Endodermal cell (in vitro differentiated cells): ENCODE measurements at places on chromosomes 3 and 15. TPM values are rescaled to one million over a fixed set of nuclear protein-coding genes. Genes with fewer than 3 reads are reported as not detected.

NANOGP8 gene
- 47.2 and 56.8 TPM in 2 replicates for total RNA-seq

MESP2 gene
- 0.20 and 0.22 TPM in 2 replicates for total RNA-seq

POLG gene
- total RNA-seq = 56.7 and 60.2 TPM in 2 replicates

ST3GAL6 gene
- 6.0 to 8.2 TPM (median 8.1 TPM) in 3 replicates for total RNA-seq

TMA7 gene
- 290 and 329 TPM in 2 replicates for total RNA-seq

RAB6B gene
- total RNA-seq = 2.2 to 22.7 TPM (median 3.3 TPM) in 3 replicates

BFSP2 gene
- total RNA-seq = not detected in 3 replicates

SIDT1 gene
- not detected in 3 replicates for total RNA-seq

PLSCR2 gene
- 10.0 to 34.6 TPM (median 17.7 TPM) in 3 replicates for total RNA-seq

GOLGA6L4 gene
- 4.3 and 4.5 TPM in 2 replicates for total RNA-seq

B3GNT5 gene
- total RNA-seq = 10.5 and 10.8 TPM in 2 replicates

ADAMTS7 gene
- 42.5 to 71.0 TPM (median 67.1 TPM) in 3 replicates for total RNA-seq

ATP10A gene
- total RNA-seq = 0.04 to 0.15 TPM in 2 of 3 replicates, not detected in the other

POTEB2 gene
- not detected in 3 replicates for total RNA-seq

APOD gene
- total RNA-seq = not detected in 3 replicates

TIMP4 gene
- 4.4 and 5.7 TPM in 2 replicates for total RNA-seq

MNS1 gene
- total RNA-seq = 0.25 to 0.27 TPM in 2 of 3 replicates, not detected in the other

AHSG gene
- 0.35 TPM in 1 of 3 replicates, not detected in the others for total RNA-seq

CIAO2A gene
- 53.8 to 63.2 TPM (median 62.7 TPM) in 3 replicates for total RNA-seq

TIGIT gene
- total RNA-seq = not detected in 2 replicates

PTH1R gene
- 3.7 and 4.8 TPM in 2 replicates for total RNA-seq

CHDH gene
- total RNA-seq = 8.0 to 21.4 TPM (median 21.2 TPM) in 3 replicates

ASB14 gene
- not detected in 2 replicates for total RNA-seq

CCDC54 gene
- not detected in 3 replicates for total RNA-seq

CLDN11 gene
- total RNA-seq = 14.7 and 15.3 TPM in 2 replicates

SLC24A5 gene
- not detected in 3 replicates for total RNA-seq

CYP11A1 gene
- total RNA-seq = 4.8 to 8.5 TPM (median 6.3 TPM) in 3 replicates

PP2D1 gene
- total RNA-seq = not detected in 2 replicates

KLHL40 gene
- total RNA-seq = not detected in 2 replicates
